ENCODE measurements at places on chromosomes 5 and 9. TPM values are rescaled to one million over a fixed set of nuclear protein-coding genes. Genes with fewer than 3 reads are reported as not detected.

CNTNAP3B gene
- 51.5 TPM for total RNA-seq

OGN gene
- not detected for total RNA-seq

HK3 gene
- total RNA-seq, result not detected

NFIB gene
- total RNA-seq, result 119 TPM

OR1J2 gene
- not detected for total RNA-seq

ROPN1L gene
- total RNA-seq, result 4.2 TPM

SPEF2 gene
- total RNA-seq, result 0.82 TPM
